HuH-7.5 (cell line): ENCODE measurements at places on chromosomes 13 and 19.
A peak's percentile ranks its signal among the peaks of the same experiment; 100 is the strongest.

GRCh38 chr19:4305659-4306058 is 1.3 kb downstream of the FSD1 start:
- no peak for DNase-seq

DNA sequence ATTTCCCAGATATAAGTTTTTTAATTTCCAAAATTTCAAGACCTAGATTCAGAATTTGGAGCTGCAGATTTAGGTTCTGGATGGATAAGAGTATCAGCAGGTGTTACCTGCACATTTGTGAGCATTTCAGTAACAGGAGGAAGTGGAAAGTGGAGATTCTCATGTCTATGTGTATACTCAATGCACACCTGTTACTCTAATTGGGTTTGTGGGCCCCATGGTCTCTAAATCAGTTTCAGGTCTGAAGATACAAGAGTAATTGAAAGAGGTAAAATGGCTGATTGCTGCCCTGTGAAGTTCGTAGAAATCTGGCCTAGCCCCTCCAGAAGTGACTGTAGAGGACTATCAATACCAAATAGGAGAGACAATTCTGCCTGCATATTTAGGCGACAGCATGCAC is 13.9 kb downstream of the ZNF675 start:
- DNase-seq: no peak

DNA sequence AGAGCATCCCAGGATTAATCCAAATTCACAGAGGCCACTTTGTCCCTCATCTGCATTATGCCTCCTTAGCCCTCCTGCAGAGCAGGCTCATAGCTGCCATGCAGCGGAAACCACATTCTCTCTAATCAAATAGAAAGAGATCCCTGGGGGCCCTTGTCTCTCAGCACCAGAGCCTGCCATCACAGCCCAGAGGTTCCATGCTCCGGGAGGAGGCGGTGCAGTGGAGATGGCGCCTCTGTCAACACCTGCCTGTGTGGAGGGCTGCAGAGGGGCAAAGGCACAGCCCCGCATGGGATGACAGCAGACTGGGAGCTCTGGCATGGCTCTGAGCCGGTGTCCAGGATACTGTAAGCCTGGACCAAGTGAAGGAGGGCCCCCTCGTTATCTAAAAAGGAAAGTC is 111.3 kb downstream of the SLC7A1 start:
- no peak for DNase-seq

DNA sequence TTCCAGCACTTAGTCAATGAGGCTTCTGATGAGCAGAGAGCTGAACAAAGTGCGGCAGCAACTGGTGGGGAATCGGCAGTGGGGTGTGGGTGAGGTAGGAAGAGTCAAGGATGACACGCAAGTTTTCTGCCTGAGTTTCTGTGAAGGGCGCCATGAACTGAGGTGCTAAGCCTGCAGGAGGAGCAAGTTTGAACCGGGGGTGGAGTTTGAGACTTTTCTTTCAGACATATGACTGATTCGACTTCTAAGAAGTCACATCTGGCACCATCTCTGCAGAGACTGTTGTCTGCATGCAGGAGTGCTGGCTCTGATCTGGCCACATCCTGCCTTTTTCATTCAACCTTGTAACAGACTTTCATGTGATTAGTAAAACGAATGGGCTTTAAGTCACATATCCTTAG is 14.8 kb upstream of the GPI start:
- DNase-seq: no peak

GRCh38 chr19:33706631-33707030 is 84.9 kb downstream of the CHST8 start:
- no peak for DNase-seq

GRCh38 chr19:55014714-55015113 is 23.4 kb downstream of the GP6 start:
- no peak for DNase-seq

DNA sequence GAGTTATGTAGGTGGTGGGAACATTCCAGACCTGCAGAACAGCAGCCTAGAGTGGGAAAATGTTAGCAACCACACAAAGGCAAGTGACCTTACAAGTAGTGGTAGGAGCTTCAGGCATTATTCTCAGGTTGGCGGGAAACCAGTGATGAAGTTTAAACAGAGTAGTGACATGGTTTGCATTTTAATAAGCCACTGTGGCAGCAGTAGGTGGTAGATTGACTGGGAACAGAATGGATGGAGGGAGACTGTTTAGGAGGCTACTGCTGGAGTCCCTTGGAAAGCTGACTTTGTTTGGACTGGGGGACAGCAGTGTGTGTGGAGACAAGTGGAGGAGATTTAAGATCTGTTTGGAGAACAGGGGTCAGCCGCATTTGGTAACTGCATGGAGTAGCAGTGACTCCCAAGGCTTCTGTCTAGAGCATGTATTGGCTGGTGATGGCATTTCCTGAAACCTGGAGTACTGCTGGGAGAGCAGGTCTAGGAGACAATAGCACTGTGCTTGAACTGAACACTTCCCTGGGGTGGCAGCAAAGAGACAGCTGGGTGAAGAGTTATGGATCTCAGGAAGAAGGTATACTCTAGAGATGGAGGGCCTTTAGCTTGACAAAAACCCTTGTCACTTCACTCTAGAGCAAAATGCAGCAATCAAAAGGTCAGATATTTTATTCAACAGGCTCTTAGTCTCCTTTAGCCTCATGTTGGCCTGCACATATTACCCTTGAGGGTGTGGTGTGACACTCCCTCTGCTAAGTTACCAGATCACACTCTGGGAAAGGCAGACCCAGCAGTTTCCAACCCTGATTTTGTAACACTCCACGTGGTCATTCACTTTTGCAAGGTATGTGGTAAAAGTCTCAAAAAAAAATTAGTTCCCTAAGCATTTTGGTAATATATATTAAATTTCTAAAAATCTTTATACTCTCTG is 70.3 kb downstream of the DHRS12 start:
- peak; percentile 16 for DNase-seq

GRCh38 chr13:43787997-43788396 is 1.2 kb upstream of the ENOX1 start:
- DNase-seq: no peak

- peak; percentile 96 for DNase-seq
These were observed 2.4 kb downstream of the PTPRH start for GRCh38 chr19:55206664-55207500.
